ENCODE measurements at places on chromosomes 12 and 14.

GRCh38 chr14:83975841-83976770, 1553.8 kb upstream of the FLRT2 start:
- no peak for DNase-seq

DNA sequence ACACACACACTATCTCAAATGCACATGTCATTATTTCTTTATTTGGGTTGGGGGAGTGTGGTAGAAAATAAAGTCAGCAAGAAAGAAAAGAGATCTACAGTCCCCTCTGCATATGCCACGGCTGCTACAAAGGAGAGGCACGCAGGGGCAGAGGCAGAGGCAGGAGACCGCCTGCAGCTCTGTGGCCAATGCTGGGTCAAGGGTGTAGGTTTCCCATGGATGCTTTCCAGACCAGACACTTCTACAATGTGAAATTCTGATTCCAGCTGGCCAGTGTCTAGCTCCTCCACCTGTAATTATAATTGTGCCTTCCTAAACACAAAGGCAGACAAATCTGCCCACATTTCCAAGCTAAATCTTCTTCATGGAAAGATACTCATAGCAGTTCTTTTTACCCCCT, 19.2 kb downstream of the VPS37B start:
- no peak for DNase-seq

- DNase-seq: no peak
Observed at GRCh38 chr12:3431686-3432085, 59.3 kb upstream of the PRMT8 start.

- no peak for DNase-seq
Observed at GRCh38 chr12:111558107-111558376, 41.1 kb downstream of the ATXN2 start.

DNA sequence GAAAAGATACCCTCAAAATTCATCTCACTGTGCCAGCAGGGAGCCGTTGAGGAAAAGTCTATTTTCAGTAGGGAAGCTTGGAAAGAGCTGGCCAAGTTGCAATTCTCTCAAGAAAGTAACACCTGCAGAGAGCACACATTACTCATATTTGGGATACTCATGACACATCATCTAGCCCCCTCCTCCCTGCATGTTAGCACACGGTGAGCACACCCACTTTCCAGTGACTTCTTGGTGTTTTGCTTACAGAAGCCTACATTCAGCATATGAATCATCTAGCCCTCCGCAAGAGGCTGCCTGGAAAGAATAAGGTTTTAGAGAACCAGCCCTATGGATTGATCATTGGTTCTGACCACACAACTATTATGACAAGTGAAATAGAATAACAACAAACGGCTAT, 124.5 kb downstream of the PTPRO start:
- no peak for DNase-seq

- DNase-seq: no peak
Observed at GRCh38 chr14:58772794-58773620, 135.2 kb downstream of the DACT1 start.

DNA sequence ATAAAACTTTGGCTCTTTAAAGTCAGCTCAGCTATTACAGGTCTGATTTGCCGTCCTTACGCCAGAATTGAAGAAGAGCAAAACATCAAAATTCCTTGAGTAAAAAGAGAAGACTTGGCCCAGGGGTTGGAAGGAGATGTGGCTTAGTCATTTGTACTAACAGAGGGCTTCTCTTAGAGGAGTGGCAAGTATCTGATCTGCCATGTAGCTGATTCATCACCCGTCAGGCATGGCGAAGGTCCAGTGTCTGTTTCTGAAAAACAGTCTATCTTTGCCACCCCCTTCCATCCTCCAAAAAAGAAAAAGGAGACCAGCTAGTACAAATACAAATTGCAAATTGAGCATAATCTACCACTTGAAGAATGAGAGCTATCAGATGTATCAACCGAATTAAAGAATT, 91.9 kb downstream of the RAD52 start:
- no peak for DNase-seq

GRCh38 chr12:127107744-127108143, 1159.2 kb upstream of the TMEM132C start:
- no peak for DNase-seq
